Panc1 (cell line): ENCODE measurements at places on chromosomes 16 and 17.

DNA sequence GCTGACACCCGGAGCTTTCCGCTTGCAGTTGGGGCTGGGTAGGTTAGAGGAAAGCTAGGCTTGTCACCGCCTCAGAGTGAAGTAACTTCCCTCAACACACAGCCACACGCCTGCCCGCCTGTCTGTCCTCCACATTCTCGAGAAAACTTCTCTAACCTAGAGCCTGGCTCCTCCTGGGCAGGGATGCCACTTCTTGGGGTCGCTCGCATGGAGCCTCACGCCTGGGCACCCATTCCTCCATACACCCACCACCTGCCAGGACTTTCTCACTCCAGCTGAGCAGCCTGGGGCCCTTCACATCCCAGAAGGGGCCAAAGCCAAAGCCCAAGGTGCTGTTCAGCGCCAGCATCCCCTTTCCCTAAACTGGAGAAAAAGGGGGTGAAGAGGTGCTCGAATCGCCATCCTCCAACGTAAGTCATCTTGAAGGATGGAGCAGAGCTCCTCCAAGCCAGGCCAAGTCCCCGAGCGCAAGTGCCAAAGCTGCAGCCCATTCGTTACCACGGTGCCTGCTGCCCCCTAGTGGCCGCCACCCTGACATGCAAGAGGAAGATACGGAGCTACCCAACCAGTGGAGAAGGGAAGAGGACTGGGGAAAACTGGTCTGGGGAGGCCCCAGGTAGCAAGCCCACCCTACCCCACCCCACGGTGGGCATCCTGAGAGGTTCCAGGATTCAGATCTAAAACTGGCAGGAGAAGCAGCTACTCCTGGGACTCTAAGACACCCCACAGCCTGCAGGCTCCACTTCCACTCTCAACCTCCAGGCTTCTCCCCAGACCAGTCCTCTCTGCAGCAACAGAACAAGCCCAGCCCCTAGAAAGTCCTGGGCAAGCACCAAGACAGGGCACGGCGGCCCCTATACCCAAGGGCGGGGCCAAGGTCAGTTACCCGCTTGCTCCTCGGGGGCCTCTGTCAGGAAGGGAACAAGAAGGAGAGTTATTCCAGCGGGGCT is 63.1 kb downstream of the MYO18A start:
- DNase-seq: peak; percentile 35

DNA sequence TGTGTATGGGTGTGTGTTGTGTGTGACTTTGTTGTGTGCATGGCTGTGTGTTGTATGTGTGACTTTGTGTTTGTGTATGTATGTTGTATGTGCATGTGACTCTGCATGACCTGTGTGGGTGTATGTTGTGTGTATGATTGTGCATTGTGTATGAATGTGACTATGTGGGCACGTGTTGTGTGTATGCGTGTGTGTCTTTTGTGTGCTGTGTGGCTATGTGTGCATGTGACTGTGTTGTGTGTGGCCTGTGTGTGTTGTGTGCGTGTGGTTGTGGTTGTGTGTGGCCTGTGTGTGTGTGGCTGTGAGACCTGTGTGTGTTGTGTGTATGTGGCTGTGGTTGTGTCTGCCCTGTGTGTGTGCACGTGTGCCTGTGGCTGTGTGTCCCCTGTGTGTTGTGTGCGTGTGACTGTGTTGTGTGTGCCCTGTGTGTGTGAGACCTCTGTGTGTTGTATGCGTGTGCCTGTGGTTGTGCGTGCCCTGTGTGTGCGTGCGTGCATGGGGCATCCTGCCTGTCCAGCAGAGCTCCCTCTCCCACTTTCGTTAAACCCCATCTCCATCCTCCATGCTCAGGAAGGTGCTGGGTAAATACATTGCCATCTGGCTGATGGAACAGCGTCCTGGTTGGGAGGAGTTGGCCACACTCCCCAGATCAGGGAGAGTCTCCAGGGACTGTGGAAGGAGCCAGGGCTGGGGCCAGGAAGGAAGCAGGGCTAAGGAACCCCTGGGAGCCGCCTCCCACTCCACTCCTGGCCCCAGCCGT is 90.1 kb upstream of the GSE1 start:
- no peak for DNase-seq

DNA sequence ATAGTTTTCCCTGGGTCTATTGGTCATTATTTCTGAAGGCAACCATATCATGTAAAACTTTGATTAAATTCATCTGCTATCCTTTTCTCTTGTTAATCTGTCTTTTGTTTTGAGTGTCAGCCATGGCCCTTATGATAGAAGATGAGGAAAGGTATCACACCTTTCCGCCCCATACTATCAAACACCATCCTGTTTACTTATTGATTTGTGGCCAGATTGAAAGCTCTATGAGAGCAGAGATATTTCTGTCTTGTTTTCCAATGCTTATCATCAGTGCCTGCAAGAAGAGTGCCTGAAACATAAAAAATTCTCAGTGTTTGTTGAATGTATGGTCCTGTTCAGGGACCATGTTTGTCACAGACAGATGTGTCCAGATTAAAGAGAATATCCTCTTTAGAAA is 22.6 kb upstream of the DHX8 start:
- DNase-seq: no peak

DNA sequence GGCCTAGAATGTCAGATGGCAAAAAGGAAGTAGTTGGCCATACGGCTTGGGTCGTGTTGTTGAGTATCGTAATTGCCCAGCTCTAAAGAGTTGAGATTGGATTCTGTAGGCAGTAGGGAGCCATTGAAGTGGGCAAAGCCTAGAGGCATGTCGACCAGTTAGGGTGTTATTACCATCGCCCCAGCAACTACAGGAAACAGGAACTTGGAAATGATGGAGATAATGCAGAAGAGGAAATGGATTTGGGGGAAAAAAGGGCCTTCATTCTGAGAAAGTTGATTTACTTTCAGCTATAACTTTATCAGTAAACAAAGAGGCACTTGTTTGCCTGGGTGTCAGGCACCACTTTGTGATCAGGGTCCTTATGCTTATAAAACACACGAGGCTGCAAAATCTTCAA is 52.6 kb downstream of the COX10 start:
- DNase-seq: no peak

DNA sequence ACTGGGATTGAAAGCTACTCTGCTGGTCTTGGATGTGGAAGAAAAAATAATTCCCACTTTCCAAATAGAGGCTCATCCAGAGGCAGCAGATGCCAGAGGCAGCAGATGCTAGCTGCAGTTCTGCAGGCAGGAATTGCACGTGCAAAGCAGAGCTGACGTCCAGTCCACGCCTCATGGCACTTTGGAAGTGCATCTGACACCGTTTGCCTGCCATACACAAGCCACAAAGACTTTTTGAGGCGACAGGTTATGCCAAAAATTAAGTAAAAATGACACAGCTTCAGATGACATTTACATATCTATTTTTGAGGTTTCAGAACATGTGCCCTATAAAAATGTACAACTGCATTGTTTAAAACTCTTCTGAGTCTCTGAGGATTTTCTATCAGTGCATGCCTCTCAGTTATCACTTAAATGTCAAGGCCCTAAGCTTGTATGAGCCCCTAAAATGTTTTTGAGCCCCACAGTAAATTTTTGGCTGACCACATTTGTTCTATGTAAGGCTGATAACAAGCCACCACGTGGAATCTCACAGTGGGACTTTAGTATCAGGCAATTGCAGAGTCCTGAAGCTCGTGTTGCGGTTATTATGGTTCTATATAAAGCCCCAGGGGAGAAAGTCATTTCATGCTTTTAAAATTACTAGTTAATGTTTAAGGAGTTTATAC is 239.2 kb downstream of the PRKCA start:
- DNase-seq: no peak

GRCh38 chr17:72976971-72977770 is 115.3 kb downstream of the SLC39A11 start:
- no peak for DNase-seq

GRCh38 chr16:9904526-9904925 is 277.7 kb downstream of the GRIN2A start:
- DNase-seq: no peak

DNA sequence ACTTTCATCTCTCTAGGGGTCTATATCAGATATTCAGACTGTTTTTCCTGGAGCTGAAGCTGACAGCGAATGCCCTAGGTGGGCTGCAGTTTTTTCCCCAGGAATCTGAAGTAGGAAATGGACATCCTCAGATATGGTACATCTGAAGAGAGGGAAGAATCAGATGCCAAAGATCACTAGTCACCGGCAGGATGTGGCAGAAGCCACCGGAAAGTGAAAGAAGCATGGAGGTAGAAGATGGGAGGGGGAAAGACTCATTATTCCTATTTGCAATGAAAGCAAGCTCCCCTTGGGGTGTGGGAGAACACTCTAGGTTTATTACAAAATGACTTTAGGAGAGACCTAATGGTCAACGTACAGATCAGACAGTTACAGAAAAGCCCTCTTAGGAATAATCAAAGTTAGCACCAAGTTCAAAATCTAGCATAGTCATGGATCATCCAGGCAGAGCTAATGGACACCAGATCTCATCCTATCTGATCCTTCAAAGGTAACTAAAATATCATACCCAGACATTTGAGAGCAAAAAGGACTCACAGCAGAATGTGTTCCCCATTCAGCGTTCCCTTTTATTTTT is 110.7 kb downstream of the HS3ST3A1 start:
- DNase-seq: no peak

GRCh38 chr16:85395913-85396878 is 216.9 kb upstream of the GSE1 start:
- DNase-seq: no peak

GRCh38 chr17:21542991-21543390 is 149.3 kb upstream of the KCNJ18 start:
- no peak for DNase-seq

DNA sequence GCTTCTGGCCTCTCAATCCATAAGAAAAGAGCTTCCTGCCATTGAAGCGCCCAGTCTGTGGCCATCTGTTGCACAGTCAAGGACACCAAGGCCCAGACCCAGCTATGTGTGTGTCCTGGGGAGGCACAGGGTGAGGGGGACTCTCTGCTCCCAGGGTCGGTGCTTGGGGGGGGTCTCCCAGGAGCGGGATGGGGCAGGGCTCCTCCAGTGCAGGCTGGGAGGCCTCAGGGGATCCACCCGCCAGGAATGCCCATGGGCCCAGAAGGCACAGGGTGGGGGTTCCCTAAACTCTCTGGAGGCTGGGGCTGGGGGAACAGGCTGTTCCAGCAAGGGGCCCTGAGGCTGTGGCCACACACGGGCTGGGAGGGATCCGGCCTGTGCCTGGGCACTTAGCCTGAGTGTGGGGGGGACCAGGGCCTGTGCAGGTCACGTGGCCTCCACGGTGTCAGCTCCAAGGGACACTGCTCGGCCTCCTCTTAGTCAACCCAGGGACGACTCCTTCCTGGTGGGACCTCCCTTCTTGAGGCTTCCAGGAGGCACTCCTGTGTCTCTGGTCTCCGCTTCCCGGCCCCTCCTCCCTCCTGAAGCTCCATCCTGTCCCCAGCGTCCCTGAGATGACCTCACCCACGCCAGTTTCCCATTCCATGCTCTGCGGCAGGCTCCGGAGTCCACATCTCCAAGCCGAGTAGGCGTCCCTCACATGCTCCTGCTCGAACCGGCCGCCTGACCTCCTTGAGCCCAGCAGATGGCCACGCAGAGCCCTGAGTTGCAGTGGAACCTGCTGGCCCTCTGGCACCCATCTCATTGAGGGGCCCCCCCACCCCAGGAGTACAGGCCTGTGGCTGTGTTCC is 23.1 kb upstream of the BAHCC1 start:
- no peak for DNase-seq

DNA sequence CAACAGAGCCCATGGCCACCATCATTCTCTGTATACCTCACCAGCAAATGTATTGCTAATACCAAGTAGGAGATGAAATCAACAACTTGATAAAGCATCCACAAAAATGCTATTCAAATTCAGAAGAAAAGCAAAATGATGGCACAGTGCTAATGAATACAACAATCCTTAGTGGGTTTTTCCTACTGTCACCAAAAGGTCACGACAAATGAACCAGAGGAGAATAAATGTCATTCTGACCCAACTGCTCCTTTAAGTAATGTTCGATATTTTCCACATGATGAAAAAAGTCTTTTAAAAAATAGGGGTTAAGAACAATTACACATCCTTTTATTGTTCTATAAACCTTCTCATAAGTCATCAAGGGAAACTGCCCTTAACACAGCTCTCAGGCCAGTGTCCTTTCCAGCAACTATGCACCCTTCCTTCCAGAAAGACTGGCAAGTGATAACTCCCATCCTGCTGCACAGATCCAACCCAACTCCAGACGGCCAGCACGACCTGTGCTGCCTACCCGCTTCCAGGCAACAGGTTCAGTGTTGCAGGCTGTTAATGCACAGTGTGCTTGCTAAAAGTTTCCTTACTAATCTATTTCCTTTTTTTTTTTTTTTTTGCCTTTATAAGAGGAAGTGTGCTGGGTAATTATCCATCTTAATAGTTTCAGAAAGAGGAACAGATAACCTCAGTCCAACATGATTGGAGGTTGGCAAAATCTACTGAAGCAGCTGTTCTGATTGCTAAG is 15.4 kb downstream of the FBXO31 start:
- no peak for DNase-seq

DNA sequence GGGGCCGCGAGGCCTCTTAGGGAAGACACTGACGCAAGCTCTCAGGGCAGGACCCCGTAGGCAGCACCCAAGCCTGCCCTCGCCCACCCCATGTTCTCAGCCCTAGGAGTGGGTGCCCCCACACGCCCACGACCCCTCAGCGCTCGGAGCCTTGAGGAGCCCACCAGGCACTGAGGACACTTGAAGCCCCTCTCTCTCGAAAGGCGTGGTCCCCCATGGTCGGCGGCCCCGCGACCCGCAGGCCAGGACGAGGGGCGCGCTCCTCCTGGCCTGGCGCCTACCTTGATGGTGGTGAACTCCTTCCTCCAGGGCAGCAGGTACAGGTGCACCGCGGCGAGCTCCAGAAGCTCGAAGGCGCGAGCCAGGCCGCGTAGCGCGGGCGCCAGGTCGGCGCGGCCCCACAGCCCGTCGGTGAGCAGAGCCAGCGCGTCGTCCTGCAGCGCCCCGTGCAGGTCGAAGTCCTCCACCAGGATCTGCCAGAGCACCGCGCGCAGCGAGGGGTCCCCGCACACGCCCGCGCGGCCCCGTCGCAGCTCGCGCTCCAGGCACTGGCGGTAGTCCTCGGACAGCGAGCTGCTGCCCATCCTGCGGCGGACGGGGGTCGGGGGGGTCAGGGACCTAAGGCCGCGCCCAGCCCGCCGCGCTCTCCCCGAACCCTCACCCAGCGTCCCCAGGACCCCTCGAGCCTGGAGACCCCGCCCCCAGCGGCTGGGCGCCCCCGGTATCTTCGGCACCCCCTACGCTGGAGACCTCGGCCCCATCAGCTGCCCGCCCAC is 668 bp downstream of the SPATA2L start:
- DNase-seq: no peak
